NCI-H446 (cell line): ENCODE measurements at places on chromosomes 6 and 20.

DNA sequence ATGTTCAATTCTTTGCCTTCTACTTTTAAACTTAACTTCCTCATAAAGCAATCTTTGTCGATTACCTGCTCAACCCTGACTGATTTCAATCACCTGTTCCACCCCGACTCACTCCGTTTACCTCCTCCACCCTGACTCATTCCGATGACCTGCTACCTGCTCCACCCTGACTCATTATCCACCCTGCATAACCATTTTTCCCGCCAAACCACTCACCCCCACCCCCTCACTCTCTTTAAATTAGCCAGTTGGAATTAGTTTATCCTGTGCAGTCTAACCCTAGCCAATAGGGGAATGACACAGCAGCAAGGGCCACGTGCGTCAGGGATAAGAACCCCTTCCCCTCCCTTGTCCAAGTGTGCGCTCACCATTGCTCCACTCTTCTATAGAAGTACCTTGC, 56.7 kb upstream of the MRAP2 start:
- no peak for DNase-seq

DNA sequence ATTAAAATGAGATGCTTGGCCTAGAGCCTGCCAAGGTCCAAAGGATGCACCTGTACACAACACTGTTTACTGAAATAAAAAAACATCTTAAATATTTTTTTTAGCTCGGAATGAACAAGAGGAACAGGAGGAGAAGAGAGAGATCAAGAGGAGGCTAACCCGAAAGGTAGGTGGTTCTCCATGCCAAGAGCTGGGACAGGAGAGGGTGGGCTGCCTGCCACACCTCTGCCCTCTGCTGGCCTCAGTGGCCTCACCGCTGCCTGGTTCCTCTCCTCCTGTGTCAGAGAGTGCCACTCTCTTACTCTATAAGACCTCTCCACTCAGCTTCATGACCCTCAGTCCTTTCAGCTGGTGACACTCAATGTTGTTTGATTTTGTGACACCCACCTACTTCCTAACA, 50.2 kb downstream of the TBC1D7 start:
- DNase-seq, result no peak

DNA sequence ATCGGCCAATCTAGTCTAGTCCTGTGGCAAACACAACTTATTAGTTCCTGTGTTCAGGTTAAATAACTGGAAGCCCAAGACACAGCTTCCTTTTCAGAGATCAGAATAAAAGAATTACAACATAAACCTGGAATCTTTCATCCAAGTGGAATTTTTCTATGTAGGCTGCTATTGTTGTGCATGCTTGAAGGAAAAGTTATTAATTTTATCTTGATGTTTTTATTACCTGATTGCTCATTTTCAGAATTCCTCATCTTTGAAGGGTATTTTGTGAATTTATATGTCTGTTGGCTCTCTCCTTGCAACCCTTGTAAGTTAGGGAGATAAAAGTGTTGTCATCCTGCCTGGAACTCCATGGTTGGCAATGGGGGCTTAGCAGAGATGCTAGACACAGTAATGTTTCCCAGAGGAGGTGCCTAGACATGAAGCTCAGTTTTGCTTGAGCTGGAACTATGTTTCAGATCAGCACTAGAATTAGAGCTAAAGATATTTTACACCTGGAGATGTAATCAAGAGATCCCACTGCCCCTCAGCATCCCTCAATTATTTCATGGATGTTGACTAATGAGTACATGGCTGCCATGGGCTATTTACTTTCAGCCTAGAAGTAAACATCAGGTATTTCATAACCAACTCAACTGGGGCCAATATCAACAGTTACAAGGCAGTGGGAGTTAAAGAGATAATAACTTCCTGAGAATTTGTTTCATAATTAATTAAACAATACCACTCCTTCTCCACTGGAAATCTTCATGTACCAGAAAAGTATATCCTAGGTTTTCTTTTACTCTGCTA, 367.0 kb upstream of the MARCKS start:
- DNase-seq, result no peak

GRCh38 chr20:63966944-63967322, 2.8 kb downstream of the ZNF512B start:
- no peak for DNase-seq

DNA sequence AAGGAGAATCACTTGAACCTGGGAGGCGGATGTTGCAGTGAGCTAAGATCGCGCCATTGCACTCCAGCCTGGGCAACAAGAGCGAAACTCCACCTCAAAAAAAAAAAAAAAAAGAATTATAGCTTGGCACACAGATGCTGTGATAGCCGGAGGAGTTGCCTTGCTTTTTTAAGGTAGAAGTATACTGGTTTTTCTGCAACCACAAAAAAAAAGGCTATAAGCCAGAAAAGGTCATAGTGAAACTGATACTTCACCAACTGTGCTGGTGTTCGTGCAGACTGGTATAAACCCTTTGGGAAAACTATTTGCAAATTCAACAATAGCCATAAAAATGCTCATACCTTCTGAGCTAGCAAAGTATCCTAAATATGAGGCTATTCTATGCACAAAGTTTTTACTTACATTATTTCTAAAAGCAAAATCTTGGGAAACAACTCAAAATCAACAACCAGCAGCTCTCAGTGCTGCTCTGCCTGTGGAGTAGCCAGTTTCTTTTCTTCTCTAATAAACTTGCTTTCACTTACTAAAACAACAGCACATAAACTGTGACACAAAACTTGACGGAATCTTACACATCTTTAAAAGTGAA, 44.0 kb downstream of the B4GALT5 start:
- no peak for DNase-seq

DNA sequence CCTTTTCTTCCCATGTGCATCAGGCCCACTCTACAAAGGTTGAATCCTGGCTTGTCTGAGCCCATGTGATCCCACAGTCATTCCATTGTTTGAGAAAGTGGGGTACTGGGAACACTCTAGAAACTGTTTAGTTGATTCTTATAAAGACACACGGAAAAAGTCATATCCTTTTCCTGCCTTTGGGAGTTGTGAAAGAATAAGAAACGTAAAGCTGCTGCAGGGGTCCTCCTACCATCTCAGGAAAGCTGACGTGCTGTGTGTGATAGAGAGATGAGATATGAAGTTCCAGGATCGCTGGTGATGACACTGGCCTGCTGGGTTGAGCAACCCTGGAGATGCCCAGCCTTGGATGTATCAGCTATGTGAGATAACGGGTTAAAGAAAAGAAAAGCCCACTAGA, 21.3 kb upstream of the HLA-DRB5 start:
- no peak for DNase-seq

DNA sequence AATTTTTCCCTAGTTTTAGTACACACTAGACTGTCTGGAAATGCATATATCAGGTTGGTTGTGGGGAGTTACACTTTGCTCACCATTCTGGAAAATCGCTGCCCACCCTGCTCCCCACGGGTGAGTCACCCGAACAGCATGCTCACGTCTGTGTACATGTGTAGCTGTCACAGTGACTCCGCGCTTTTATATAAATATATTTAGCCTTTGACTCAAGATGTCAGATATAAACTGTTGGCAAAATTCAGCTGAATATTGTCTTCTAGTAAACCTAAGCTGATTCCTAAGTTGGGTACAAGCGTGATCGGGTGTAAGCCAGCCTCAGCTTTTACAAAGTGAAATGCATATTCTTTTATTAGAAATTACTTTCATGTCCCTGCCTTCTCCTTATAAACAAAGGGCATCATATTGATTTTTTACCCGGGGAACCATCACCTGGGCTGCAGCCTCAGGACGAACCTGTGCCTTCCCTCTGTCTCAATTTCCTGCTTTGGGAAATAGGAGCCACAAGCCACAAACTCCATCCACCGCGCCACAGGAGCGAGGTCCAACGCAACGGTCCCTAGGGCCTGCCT, 4.3 kb downstream of the SDCBP2 start:
- no peak for DNase-seq

- DNase-seq, result no peak
Measured at GRCh38 chr6:5083813-5084359, 1.3 kb upstream of the PPP1R3G start.

GRCh38 chr20:37777988-37778659, 84.3 kb downstream of the CTNNBL1 start:
- no peak for DNase-seq

DNA sequence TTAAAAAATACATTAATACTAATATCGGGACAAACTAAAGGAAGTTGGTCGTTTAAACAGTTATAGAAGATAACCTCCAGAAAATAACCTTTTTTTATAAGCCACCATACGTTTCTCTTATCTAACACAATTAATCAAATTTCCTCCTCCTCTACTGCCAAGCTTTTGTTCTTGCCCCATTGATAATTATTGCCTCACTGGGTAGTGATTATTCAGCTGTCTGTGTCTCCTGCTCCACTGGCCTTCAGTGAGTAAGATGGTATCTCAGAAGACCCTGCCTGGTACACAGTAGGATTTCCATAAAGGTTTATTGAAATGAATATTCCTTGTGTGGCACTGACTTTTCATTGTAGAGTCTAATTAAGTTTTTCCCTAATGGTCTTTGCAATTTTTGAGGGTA, 165.5 kb upstream of the SCGN start:
- DNase-seq, result peak; percentile 6

- no peak for DNase-seq
Measured at GRCh38 chr6:35491558-35492257, 5.2 kb downstream of the TEAD3 start.

DNA sequence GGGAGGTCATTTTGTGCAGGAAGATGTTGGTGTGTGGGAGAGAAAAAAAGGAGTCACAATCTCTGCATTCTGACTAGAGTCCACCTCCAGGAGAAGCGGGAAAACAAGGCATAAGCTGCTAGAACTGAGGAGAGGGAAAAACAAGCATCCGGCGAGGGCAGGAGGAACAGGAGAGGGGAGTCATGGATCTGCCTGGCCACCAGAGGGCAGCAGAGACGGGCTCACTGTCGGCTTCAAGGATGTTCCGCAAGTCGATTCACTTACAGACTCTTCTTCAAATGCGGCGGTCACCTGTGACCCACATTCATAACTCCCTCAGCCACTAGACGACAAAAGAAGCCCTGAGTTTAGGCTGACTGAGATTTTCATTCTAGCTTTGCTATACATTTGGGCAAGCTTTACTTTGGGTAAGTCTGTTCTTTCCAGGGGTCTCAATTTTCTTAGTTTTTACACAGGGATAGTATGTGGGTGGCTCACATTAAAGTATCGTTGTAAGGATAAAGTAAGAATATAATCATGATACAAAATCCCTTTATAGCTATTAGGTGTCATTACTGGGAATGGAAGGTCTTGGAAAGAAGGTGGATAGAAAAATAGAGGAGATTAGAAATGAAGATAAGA, 6.6 kb upstream of the BTNL2 start:
- peak; percentile 3 for DNase-seq

DNA sequence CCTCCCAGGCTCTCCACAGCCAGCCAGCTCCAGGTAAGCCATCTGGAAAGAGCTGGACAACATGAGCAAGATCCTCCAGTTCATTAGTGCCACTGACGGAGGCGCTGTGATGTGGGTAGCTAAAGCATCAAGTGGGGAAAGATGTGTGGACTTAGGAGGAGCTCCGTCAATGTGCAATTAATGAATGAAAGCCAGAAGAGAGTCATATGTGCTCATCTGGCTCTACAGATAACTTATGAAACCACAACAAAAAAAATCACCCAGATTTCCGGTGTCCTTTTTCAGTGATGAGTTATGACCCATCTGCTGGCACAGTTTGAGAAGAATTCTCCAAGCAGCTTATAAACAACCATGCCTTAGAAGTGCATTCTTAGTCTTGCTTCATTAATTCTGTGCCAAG, 311.7 kb upstream of the PLCB4 start:
- peak; percentile 39 for DNase-seq

- no peak for DNase-seq
Measured at GRCh38 chr6:119544325-119545175, 195.0 kb upstream of the MAN1A1 start.

GRCh38 chr6:50791900-50792508, 26.7 kb upstream of the TFAP2B start:
- peak; percentile 19 for DNase-seq

DNA sequence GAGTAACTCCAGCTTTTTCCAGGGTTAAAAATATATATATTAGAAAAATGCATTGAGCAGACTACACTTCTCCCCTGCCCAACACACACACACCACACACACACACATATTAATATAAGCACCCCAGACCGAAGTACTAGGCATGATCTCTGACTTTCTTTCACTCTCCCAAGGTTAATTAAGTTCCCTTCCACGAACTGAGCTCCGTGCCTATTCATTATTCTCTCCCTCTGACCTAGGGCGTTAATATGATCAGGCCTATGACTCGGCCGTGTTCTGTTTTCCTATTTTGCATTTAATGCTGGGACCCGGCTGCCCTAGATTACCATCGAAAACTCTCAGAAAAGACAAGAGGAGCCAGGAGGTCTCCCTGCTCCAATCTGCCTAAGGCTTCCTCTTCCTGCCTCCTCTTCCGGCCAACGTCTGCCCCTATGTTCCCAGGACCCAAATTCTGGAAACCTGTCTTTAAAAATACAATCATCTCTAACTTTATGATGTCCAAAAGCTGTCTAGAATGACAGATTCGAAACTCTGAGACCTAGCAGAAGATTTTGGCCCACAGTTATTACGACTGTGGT, 6.1 kb upstream of the POU3F2 start:
- no peak for DNase-seq

GRCh38 chr6:67031451-67031850, 1324.4 kb upstream of the EYS start:
- DNase-seq, result no peak

DNA sequence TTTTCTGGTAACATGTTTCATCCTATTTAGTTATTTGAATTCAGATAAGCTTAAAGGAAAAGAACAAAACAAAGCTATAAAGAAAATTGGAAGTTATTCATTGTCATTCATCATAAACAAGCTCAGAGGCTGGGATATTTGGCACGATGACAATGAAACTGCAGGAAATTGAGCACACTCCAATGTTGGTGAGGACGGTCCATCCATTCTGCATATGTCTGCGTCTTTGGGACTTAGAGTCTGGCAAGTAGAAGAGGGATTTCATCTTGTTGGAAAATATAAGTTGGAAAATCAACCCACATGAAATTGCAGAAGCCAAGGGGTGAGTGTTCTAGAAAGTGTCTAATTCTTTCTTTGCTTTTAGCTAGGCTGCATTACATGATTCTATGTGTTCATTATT, 78.4 kb downstream of the HDGFL1 start:
- DNase-seq, result peak; percentile 83

GRCh38 chr20:36113566-36114250, 40.8 kb upstream of the EPB41L1 start:
- DNase-seq, result no peak

DNA sequence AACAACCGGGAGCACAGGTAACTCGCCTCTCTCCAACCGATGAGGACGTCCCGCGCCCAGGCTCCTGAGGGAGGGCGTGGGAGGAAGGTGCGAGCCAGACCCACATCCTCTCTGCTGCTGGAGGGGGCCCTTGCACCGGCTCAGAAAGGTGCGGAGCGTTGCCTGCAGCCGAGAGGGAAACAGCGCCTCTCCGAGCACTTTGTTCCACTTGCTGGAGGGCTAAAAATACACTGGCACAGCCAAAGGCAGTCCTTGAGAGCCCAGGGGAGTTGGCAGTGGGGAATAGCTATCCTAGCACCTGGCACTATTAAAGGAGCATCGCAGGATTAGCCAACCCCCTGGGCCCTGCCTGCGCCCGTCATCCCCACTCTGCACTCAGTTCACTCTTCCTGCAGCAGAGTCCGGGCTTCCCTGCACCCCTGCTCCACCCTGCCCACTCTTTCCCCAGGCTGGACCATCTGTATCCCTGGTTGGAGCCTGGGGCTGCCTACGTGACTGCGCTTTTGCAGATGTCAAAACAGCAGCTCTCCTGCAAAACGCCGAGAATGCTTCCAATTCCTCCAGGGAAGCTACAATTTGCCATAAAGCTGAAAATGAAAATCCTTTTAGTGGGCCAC, 108.9 kb downstream of the SNX5 start:
- no peak for DNase-seq
